ENCODE measurements at places on chromosomes 13 and 19.
A peak's percentile ranks its signal among the peaks of the same experiment; 100 is the strongest.

GRCh38 chr13:80348750-80349149 is 7.8 kb upstream of the SPRY2 start:
- no peak for DNase-seq

DNA sequence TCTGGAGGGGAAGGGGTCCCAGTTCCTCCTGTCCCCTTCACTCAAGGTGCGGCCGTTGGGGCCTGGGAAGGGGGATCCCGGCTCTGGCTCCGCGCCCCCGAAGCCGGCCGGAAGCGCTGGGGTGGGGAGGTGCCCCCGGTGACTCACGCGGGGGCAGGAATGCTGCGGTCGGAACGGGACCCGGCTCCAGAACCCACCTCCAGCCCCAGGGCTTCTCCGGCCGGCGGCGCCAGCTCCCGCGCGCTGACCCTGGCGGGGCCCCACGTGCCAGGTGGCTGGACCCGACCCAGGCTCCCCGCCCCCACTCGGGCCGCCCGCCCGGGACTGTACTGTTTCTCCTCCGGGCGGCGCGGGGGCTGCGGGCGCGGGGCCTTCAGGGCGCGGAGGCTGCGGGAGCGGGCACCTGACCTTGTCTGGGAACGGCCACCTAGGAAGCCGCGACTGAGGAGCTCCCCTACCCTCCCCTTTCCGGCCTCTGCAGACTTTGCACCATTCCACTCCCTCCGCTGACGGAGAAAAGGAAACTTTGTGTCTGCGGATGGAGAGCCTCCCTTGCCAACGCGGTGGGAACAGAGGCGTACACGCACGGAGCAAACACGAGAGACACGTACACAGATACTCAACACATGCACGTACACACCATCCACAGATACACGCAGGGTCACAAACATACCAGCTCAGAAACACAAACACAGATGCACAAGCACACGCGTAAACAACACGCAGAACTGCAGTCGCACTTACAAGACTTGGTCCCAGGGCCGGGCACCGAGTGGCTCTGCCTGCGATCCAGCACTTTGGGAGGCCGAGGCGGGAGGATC is 7.2 kb downstream of the AXL start:
- peak; percentile 20 for DNase-seq

DNA sequence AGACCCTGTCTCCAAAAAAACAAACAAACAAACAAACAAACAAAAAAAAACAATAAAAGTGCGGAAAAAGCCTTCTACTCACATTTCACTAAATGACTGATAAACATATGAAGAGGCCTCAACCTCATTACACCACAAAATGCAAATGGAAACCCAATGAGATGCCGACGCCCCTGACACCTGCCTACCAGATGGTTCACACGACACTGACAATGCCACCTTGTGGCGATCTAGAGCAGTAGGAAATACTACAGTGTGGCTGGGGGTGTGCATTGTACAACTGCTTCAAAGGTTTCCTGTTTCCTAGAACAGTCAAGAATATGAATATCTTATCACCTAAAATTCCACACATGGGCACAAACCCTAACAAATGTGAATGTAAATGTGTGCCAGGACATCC is 14.0 kb downstream of the SCGB2B2 start:
- DNase-seq = peak; percentile 54

DNA sequence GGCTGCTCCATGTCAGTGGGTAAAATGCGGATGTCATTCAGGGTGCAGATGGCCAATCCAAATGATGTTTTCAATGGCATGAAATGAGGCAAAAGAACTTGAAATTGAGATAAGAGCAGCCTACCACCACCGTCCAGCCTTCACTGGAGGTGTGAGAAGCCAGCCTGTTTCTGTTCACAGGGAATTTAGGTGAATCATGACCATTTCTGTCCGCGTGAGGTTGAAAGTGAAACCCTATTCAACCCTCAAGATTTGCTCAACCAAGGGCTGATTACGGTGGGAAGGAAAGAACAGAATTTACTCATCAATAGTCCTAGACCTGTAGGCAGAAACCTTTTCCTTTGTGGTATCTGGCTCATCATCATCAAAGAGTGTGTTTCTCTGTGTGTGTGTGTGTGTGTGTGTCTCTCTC is 370.7 kb downstream of the COG6 start:
- DNase-seq = peak; percentile 56

DNA sequence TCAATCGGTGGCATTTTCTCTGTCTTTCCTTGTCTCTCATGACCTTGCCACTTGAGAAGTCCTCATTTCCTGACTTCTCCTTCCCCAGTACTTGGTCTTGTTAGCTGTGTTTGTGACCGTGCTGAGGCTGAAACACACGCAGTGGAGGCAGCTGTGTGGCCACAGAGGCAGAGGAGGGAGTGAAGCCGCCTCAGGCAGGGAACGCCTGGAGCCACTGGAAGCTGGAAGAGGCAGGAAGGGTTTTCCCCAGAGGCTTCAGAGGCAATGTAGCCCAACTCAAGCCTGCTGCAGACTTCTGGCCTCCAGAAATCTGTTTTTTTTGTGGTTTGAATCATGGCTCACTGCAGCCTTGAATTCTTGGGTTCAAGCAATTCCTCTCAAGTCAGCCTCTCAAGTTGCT is 29.2 kb upstream of the ARGLU1 start:
- no peak for DNase-seq

- no peak for DNase-seq
These were observed 273.8 kb downstream of the SLITRK6 start for GRCh38 chr13:85525411-85525810.

GRCh38 chr13:31394506-31394905 is 194.7 kb downstream of the B3GLCT start:
- no peak for DNase-seq

DNA sequence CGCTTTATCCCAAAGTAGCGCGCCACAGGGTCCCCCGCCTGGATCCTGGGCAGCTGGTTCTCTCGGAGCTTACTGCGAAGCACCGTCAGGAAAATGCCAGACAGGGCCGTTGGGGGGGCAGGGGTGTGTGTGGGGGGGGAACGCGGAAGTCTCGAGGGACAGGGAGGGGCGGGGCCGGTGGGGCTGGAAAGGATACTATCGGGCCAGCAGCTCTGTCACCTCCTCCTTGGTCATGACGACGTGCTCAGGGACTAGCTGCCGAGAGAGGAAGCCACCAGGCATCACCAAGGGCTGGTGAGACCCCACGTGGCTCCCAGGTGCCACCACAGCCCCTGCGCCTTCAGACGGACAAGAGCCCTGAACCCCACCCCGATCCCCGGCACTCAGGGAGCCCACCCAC is 5.3 kb downstream of the POLR2E start:
- DNase-seq = no peak

- no peak for DNase-seq
These were observed 397.7 kb downstream of the GPC6 start for GRCh38 chr13:93624311-93624777.

- no peak for DNase-seq
These were observed 410.9 kb upstream of the SPRY2 start for GRCh38 chr13:80751854-80752253.

- no peak for DNase-seq
These were observed 653.8 kb downstream of the PCDH9 start for GRCh38 chr13:66576381-66576780.

DNA sequence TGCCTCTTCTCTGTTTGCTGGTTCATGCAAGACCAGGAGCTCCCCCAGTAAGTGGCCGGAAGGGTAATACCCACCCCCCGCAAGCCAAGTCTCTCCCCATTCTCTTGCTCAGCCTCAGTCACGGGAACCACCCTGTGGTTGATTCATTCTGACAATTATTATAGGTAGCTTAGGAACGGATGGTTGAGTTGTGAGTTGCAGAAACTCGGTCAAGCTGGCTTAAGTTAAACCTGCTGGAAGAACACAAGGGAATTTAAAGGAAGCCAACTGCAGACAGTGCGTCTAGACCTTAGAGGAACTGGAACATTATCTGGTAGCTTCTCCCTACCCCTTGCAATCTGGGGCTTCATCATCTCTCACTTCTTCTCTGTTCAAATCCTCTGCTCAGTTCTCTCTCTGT is 8.9 kb downstream of the FPR1 start:
- DNase-seq = no peak

- DNase-seq = no peak
These were observed 21.9 kb downstream of the IGFL1 start for GRCh38 chr19:46251416-46251815.

DNA sequence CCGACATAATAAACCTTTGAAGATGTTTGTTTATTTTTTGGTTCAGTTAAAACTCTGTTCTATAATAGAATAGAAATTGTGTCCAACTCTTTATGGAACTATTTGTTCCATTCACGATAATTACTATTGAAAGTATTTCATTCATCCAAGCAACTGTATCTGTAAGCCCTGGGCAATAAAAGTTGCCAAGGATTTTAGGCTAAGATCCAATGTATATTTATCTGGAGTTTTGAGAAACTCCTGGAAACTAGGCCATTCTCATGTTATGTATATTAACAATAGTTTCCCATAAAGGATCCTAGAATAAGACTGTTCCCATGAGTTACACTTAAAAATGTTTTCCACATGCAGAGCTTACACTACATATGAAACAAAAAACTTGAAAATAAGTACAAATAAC is 261.6 kb downstream of the SLITRK6 start:
- no peak for DNase-seq

DNA sequence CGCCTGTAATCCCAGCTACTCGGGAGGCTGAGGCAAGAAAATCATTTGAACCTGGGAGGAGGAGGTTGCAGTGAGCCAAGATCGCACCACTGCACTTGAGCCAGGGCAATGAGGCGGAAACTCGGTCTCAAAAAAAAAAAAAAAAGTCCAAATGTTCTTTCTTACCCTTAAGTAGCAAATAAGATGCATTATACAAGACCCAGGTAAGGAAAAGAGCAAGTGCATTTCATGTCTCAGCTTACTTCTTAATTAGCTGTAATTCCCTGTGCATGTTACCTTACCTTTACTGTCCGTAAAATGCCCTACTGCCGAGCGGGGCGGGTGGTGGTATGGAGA is 3.8 kb upstream of the ZNF681 start:
- DNase-seq = no peak

GRCh38 chr13:104625201-104625600 is 1559.0 kb upstream of the SLC10A2 start:
- no peak for DNase-seq

- no peak for DNase-seq
These were observed 2.2 kb downstream of the PDE4C start for GRCh38 chr19:18223860-18224524.

Data from CD4-positive, alpha-beta T cell treated with Interleukin-6 at 100 ng/mL for 8 hours (primary cell).